ENCODE measurements at places on chromosomes 1 and 21.

DNA sequence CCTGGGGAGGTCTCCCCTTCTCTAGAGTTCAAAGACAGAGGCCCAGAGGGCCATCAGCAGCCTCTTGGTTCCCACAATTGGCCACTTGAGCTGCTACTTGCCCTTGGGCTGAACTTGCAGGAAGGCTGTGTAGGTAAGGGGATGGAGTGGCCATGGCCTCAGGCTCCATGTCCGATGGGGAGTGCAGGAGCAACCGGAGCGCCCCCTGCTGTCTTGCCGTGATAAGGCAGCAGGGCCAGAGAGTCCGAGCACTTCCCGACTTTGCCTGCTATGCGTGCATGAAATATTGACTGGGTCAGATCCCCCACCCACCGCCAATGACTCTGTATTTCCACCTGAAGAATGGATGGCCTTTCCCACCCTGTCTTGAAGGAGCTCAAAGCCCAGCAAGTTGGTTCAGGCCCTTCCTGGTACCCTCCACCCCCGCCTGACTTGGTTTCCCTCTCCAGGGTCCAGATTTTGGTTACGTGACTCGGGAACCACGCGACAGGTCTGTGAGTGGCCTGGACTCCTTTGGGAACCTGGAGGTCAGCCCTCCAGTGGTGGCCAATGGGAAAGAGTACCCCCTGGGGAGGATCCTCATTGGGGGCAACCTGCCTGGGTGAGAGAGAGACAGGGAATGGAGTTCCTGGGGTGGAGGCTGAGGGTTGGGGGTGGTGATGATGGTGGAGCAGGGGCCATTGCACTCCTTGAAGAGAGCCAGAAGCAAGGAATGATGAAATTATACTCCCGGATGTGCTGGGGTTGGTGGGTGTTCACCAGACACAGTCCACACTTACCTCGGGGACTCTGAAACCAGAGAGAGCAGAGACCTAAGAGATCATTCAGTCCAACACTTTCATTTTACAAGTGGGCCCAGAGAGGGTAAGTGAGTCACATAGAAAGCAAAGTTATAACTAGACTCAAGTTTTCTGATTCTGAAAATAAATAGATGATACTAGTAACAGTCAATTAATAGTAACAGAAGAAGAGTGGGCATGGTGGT, 25.6 kb downstream of the PADI3 start:
- DNase-seq, result no peak

- no peak for DNase-seq
Observed at GRCh38 chr21:41426676-41427404, 801 bp downstream of the MX1 start.

DNA sequence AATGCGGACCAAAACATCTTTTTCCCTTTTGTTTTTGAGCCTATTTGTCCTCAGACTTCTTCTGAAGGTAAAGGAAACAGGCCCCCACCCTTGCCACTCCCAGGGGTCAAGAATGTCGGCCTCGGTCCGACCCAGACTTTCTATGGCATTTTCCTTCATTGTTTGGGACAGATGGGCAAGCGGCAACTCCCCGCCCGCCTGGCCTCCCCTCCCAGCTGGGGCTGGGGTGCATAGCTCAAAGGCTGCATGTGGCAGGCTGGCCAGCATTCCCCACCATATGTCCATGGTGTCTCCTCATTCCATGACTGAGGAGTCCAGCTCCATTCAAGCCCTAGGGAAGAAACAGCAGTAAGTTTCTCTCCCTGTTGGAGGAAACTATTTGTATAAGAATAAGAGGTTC, 29.4 kb upstream of the TSPEAR start:
- DNase-seq, result no peak

GRCh38 chr1:14949270-14949835, 204.2 kb upstream of the TMEM51 start:
- no peak for DNase-seq

DNA sequence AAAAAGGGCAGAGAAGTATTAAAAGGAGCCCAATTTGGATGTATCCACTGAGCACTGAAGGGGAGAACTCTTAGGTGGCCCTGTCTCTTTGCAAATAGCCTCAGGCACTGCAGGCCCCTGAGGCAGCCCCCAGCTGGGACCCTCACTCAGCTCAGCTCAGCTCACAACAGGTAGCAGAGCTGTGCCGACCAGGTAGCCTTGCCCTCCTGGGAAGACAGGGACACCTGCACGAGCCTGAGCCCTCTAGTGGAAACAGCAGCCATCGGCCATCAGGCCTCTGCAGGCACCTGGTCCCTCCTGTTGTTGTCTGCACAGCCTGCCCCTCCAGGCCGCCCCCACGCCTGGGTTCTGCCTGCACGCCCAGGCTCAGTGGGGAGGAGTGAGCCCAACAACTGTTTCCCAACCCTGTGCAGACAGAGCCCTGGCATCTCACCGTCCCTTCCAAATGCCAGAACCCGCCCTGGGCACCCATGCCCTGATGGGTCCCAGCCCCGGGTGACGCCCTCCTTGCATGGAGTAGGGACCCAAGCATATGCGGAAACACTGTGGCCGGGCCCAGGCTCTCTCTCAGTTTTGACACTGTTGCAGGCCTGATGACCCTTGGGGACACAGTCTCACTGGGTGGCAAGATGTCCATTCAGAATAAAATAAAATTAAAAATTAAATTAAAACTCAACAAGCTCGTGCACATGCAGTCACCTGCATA, 60.0 kb upstream of the AJAP1 start:
- no peak for DNase-seq

DNA sequence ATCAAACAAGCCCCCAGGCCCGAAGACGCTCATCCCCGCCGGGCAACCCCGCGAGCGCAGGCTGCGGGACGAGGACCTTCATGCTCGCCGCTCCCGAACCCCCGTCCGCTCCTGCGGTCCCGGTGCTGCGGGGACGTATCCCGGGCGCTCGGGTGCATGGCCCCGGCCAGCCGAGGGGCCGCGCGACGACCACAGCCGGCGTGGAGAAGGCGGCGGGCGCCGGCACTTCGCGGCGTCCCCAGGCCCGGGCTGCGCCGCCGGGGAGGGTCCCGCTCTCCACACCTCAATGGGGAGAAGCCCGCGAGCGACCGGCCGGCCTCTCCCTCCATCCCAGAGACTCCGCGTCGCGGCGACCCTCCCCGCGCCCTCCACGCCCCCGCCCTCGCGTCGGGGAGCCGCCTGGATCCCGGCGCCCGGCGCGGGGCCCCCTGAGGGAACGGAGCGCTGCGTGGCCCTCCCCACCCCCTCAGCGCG, 401 bp downstream of the ERRFI1 start:
- DNase-seq, result no peak

DNA sequence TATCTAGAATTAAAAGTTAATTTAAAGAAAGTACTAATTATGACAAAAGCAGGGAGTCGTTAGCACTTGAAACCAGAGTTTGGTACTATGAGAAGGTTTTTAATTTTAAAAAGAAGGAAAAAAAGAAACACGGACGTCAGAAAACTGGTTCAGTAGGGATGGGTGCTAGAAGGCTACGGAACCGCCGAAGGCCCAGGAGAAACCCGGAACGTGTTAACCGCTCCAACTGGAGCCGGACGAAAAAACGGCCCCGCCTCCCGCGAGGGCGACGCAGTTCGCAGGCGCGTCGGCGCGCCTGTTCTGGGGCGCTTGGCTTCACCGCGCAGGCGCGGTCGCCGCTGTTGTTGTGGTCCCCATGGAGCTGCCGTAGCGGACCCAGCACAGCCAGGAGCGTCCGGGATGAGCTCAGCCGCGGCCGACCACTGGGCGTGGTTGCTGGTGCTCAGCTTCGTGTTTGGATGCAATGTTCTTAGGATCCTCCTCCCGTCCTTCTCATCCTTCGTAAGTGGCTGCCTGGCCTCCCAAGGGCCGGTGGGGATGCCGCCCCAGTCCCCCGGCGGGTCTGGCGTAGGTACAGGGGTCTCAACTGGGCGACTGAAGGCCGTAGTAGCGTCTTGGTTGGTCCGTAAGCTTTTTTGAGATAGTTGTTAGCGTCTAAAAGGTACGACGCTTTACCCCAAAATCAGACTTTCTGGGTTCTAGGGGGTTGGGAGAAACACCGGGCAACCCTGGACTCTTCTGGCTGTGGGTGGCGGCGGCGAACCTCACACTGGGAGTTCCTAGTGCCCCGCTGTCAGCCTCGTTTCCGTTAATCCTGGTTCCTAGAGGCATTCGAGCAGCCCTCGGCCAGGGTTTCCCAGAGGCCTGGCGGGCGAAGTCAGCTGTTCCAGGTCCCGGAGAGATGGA, 31.4 kb upstream of the HMGN1 start:
- peak; percentile 84 for DNase-seq

DNA sequence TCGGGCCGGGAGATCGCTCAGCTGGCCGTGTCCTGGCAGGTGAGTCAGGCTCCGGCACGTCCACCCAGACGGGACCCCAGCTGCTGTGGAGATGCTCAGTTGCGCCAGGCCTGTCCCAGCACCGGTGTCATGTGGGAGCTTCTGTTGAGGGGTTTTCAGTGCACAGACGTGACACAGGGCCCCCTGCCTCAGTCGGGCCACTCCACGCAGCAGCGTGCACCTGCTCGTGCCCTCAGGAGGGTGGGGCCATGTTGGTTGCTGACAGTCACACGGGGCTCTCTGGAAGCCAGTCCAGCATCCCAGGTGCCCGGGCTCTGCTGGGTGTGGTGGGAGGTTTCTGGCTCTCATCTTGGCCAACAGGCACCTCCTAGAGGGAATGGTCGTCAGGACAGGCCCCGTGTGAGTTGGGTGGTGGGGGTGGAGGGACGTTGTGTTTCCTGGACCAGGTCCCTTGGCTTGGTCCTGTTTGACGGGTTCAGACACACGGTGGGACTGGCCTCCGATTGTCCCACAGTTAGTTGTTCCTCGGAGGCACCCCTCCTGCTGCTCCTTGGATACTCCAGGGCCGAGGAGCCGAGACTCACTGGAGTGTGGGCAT, 19.2 kb downstream of the ATAD3B start:
- no peak for DNase-seq

DNA sequence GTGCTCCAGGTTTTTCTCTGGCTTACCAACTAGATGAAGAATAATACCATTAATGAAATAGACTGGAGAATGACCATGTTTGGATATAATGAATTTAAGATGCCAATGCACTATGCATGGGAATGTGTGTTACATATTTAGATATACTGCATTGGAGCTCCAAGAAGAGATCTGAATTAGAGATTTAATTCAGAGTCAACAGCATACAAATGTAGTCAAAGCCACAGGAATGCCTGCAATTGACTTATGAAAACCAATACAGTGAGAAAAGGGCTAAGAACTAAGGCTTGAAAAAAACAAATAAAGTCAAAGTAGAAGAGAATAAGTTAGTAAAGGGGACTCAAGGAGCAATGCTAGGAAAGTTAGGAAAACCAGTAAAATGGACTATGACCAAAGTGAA, 59.1 kb downstream of the USP24 start:
- no peak for DNase-seq

GRCh38 chr1:236638945-236639344, 34.6 kb upstream of the HEATR1 start:
- no peak for DNase-seq

GRCh38 chr1:159826441-159827101, at the start of gene SLAMF8:
SLAMF8 (plus strand) TSS chr1:159826873; CDS start chr1:159826899, 26 bp downstream.
- DNase-seq, result no peak

GRCh38 chr1:206883160-206883559, 14.1 kb upstream of the IL24 start:
- no peak for DNase-seq

All from nucleus accumbens (tissue), 56 donors.